ENCODE measurements at places on chromosomes 12 and 14.

- DNase-seq, result no peak
These were observed 3.3 kb downstream of the OR10AD1 start for GRCh38 chr12:48199774-48200221.

DNA sequence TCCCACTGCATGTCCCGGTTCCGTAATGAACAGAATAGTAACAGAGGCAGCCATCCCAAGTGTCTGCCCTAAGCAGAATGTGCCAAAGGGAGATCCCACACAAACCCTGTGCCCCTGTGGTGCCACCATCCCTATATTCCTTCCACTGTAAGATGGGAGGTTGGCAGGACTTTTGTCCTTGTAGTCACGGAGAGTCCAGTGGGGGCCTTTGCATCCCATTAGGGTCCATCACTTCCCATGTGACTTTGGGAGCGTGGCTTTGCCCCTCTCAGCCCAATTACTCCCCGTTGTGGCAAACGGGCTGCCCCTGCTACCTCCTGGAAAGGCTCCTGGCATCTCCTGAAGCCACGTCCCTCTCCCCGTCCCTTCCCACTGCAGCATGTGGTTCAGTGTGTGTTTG lies 189.5 kb upstream of the FKBP4 start:
- DNase-seq, result no peak

GRCh38 chr12:104056419-104056972 lies 6.5 kb upstream of the GLT8D2 start:
- no peak for DNase-seq

GRCh38 chr12:32497864-32498263 lies 98.5 kb downstream of the FGD4 start:
- DNase-seq, result no peak

DNA sequence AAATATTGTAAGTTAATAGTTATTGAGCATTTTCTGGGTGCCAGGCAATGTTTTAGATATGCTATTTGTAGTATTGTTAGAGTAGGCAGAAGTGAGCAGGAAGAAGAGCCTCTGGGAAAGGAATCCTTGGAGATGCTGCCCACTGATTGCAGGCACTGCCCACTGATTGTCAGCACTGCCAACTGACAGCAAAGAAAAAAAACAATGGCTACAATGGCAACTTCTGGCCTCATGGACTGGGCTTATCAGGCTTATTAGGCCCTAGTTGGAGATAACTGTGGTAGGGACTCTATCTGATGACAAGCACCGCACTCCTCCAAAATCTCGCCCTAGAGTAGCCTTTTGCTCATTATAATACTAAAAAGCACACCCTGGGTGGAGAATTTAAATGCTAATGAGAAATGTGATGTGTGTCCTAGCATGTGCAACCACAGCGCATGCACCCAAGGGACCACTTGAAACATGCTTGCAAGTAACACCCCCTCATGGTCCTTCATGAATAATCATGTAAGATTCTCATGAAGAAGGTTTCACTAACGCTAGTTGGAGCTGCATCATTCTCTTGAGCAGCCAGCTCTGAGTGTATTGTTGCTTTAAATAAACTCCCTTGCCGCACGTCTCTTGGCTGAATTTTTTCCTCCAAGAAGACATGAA lies 103.5 kb upstream of the PPP4R3A start:
- DNase-seq, result no peak
